ENCODE measurements at places on chromosomes 7 and 10.
A peak's percentile ranks its signal among the peaks of the same experiment; 100 is the strongest.

DNA sequence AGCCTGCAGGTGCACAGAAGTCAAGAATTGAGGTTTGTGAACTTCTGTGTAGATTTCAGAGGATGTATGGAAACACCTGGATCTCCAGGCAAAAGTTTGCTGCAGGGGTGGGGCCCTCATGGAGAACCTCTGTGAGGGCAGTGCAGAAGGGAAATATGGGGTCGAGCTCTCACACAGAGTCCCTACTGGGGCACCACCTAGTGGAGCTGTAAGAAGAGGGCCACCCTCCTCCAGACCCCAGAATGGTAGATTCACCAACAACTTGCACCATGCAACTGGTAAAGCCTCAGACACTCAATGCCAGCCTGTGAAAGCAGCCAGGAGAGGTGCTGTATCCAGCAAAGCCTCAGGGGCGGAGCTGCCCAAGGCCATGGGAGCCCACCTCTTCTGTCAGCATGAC is 205.8 kb downstream of the CCSER2 start:
- no peak for DNase-seq

- DNase-seq, result no peak
Observed at GRCh38 chr10:119335671-119336353, 128.4 kb downstream of the GRK5 start.

GRCh38 chr7:38975944-38976392 is 1.7 kb upstream of the POU6F2 start:
- DNase-seq, result no peak

GRCh38 chr10:125543796-125544195 is 139.2 kb downstream of the TEX36 start:
- no peak for DNase-seq

DNA sequence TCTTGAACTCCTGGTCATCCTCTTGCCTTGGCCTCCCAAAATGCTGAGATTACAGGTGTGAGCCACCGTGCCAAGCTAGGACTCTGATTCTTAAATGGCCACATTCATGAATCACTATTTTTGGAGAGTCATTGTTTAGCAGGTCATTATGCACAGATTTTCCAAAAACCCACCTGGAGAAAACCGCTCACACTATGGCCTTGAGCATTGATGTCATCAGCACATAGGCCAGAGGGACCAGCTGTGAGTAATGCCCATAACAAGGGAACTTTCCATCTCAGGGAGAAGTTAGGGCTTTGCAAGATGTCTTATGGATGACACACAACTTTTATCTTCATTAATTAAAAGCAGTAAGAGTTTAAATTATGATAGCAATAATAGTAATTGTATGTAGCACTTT is 86.4 kb upstream of the KIF5B start:
- DNase-seq, result no peak

GRCh38 chr10:63723320-63723719 is 202.1 kb downstream of the REEP3 start:
- no peak for DNase-seq

- no peak for DNase-seq
Observed at GRCh38 chr7:151631570-151631952, 111.9 kb upstream of the RHEB start.

- DNase-seq, result no peak
Observed at GRCh38 chr7:34269084-34269483, 363.7 kb downstream of the BMPER start.

DNA sequence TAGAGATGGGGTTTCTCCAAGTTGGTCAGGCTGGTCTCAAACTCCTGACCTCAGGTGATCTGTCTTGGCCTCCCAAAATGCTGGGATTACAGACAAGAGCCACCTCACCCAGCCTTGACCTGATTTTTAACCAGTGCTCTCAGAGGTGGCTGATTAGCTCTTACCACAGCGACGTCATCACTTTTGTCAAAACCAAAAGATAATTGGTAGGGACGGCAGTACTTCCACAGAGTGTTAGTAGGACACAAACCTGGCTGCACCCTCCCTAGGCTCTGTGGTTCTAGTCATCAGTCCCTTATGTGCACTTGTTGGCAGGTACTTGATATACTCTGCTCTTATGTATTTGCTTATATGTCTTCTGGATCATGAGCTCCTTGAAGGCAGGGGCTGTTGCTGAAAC is 74.0 kb downstream of the GPR141 start:
- DNase-seq, result no peak

DNA sequence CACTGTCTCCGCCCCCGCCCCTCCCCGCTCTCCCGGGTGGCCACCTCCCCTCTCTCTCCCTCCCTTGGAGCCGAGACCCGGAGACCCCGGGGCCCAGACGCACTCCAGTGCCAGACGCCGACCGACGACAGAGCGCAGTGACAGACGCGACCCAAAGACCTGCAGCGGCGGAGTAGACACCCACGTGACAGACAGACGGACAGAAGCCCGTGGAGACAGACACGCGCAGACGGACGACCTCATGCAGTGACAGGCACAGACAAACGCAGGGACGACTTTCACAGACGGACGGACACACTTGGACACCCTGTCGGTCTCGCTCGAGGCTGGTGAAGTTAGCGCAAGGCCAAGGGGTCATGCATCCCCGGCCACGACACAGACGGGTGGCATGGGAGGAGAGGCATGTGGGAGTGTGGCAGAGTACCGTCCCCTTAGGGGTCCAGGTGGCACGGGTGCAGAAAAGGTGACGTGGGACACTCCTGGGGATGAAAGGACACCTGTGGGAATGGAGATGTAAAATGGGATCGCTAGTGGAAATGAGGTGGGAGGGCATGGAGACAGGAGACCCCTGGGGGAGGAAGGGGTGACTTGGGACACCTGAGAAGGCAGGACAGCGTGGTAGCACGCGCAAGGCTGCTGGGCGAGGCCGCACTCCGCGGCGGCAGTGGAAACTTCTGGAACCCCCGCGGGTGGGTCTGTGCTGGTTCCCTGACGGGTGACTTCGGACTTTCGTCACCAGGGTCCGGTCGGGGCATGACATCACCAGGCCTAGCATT is 456 bp upstream of the ACHE start:
- DNase-seq, result no peak

DNA sequence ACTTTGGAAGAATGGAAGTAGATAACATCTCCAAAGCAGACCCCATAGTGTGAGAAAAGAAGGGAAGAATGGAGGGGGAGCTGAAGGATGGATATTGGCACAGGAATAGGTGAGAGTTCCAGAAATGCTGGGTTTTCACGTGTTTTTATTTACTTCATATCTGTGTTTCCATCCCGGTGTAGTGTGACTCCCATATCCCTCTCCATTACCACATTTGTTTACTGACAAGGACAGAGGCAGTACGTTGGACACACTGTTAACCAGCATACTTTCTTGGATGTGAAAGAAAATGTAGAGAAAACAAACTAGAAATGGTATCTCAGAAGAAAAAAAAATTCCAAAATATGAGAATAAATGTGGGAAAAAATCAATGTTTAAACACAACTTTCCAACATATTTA is 124.4 kb upstream of the PFKP start:
- DNase-seq, result no peak

DNA sequence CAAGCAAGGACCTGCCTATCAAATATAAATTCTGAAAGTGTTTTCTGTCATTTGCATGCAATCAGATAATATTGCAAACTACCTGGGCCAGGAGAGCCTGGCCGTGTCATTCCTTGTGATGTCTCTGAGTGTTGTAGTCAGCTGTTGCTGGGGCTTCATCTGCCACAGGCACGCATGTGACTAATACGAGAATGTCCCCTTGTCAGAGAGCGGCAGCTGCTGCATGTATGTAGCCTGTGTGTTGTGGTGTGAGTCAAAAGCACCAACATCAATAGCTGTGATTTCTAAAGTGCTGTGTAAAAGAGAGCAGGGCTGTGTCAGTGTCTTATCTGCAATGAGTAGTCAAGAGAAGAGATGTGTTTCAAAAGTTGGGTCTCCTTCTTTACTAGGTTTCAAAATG is 155.4 kb downstream of the POU6F2 start:
- DNase-seq, result no peak

- DNase-seq, result no peak
Observed at GRCh38 chr10:77361426-77361825, 276.2 kb downstream of the KCNMA1 start.

DNA sequence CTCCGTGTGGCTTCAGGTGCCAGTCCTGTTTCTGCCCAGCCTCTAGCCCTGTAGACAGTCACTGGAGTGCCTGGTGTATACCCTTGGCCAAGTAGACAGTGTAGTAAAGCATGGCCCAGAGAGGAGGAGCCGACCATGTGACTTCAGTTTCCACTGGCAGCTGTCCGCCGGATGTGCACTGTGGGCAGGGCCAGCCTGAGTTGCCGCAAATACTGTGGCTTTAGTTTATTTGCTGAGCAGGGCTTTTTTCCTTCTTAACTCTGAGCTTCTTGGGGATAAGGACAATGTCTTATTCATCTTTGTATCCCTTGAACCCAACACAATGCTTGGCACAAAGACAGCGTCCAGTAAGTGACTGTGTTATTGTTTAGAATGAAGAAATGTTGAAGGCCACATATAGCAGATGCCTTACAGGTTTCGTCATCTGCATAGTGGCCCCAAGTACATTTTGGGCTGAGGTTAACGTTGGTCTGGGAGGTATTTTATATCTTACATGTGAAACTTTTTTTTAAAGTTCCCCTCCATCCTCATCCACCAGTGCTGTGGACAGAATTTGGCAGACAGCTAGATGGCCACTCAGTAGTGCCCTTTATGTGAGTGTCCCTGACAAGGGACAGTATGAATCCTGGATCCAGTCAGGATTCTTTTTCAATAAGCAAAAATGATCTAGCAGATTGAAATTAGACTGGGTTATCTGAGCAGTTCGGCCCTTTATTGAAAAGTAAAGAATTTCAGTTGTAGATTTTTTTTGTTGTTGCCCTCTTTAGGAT is 40.6 kb downstream of the CYP17A1 start:
- DNase-seq, result no peak

DNA sequence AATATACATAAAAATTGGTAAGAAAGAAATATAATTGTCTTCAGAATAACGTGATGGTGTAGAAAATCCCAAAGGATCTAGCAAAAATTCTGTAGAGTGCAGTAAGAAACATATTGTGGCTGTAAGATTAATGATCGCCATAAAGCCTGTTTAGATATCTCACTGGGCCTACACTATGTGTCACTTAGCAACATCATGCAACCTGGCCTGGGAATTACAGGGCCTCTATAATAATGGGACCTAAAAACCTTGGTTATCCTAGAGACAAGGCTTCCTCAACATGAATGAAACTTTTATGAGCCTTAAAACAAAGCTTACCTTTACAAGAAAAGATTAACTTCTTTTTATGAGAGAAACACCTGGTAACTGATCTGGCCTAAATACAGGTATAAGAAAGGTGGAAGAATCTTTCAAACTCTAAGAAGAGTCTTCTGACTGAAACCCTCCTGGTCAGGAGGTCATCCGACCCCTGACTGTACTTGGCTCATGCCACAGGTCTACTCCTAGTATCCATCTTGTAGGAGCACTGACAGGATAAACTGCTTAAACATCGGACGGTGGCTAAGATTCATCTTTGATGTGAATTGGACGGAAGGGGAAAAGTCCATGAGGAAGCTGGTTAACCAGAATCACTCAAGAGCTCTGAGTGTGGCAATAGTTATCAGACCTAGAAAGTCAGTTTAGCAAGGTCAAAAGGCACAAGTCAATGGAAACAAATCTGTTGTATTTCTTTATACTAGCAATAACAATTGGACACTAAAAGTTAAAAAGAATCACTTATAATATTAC is 1155.1 kb upstream of the SORCS1 start:
- DNase-seq, result no peak

DNA sequence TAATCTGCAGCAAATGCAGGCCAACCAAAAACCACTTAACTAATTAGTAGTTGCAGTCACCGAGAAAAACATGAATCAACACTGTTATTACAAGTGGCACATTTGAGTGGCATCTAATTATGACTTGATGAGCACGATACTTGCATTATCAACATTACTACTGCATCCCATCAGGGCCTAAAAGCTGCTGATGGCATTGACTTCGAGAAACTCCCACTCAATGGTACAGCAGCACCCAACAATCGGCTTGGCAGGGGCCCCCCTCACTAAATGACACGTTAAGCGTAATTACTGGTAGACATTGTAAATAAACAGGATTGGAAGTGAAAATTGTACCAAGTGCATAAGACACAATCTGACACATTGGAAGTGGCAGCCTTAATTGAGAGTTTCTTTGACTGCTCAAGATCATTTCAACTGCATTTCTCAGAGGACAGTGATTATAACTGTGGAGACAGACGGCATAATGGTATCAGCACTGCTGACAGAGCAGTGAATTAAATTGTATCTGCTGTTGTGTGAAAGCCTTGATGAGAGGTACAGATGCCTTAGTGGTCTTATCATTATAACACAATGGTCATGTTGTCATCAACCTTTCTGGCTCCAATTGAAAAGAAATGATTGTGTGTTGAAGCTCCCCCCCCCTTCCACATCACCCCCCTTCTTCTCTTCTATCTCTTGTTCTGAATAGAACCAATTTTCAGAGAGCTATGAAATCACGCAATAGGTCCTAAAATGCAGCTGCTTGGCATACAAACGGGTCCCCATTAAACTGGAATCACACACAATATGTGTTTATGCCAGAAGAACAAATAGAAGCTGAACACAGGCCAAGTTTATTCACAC is 43.4 kb downstream of the SHTN1 start:
- peak; percentile 93 for DNase-seq

DNA sequence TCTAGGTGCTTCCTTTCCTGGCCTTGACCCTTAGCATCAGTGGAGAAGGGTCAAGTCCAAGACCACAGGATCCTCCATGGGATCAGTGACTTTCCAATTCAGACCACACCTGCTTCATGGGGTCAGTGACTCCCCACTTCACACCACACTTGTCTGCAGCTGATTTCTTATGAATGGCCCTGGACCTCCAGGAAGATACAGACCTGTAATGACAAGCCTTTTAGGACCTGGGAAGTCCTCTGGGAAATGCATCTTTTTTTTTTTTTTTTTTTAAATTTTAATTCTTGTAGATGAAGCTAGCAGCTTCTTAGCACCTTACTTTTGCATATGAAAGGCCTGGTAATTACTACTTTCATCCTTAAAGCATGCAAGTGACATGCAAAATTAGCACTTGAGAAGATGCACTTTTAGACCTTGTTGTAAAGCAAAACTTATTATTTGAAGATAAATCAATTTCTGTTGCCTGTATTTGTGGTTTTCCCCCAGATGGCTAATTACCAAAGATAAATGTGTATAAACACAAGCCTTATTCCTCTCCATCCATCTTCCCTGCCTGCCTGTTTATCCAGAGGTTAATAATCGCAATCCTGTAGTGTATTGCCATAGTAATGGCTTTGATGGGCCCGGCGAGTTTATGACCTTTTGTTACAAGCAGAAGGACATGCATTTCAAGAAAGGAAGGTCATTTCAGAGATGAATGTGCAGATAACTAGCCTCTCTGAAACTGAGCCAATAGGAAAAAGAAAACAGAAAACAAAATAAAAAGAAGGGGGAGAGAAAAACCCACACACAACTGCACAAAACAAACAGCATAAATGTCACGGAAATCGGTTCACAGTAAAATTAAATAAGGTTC is 1018.7 kb downstream of the TYW1 start:
- no peak for DNase-seq

- DNase-seq, result peak; percentile 50
Observed at GRCh38 chr10:118590334-118590733, 5.1 kb downstream of the PRLHR start.

DNA sequence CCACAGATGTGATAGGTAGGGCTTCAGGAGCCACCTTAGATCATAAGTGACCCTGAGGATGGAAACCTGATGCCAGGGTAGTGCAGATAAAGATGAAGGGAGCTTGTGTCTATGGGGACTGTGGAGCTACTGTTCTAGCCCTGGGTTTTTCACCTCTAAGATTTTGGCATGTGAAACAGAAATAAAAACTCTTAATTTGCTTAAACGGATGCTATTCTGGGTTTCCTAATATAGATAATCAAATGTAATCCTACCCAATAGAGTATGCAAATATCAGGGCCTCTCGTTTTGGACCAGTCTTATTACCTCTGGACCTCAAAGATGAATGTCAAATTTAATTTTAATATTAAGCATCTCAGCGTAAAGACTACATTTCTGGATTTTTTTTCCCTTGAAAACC is 49.3 kb downstream of the ABCB4 start:
- no peak for DNase-seq

Data from NCI-H2081 treated with DMSO at 0.1 percent for 48 hours (cell line).